ENCODE measurements at places on chromosomes 11 and 22.

DNA sequence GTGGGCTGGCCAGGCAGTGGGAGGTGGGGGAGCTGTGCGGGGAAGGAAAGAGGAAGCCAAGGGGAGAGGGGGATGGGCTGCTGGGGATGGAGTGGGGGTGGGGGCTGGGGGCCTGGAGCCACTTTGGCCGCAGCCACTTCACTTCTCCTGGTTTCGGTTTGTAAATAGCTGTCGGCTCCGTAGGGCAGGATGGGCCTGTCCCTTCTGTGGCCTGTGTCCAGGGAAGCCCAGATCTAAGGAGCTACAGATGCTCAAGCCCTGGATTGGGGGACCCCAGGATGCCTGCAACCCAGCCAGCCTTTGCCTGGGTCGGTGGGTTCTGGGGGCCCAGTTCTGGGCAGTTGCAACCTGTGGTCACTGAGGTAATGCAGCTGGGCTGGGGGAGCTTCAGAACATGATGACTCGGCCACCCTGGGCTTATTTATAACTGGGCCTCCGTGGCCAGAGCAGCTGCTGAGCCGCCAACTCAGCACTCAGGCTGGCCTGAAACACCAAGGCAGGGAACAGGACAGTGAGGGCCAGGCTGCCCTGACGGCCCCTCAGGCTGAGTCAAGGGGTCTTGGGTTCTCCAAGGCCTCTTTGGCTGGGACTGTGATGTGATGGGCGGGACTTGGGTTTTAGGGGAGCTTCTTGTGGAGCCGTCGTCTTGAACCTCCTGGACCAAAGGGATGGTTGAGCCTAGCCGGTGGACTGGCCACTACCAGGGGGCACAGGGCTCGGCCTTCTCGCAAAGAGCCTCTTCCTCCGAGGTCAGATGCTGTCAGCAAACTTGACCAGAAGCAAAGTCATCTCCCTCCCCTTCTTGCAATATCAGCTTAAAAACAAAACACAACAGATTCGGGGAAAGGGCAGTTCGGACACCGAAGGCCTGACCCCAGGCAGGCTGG is 15.0 kb upstream of the SLC39A13 start:
- peak; percentile 62 for DNase-seq

- DNase-seq: peak; percentile 79
Observed at GRCh38 chr11:124837491-124837856, 27.8 kb upstream of the ROBO3 start.

DNA sequence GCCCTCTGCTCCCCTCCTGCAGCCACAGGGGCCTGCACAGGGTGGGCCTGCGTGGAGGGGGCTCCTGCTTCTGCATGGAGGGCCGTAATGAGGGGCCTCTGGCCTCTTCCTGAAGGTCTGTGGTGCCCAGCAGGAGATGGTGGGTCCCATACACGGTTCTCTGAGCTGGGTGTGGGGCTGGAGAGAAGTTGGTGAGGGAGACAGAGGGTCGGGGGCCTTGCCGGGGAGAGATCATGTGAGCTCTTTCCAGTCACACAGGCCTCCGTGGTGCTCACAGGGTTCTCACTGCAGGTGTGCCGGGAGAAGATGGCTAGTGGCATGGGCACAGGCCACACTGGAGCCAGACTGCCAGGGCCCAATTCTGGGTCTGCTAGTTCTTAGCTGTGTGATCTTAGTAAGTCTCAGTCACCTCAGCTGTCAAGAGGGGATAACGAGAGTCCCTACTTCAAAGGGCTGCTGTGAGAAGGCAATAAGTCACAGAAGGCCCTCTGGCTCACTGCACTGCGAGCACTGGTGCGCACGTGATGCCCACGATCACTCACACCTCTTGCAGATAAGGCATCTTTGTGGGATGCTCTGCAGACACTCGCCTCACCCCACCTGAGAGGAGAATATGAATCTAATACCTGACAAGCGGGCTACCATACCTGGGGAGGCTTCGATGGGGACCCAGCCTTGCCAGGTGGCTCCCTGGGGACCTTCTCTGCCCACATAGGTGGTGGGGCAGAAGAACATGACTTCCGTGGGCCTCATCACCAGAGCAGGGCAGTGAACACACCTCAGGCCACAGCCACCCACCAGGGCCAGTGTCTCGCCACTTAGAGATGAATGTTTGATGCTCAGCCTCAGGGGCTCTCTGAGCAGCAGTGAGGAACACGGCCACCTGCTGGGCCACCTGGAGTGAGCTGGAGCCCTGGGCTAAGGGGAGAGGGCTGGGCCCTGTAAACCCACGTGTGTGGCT is 14.5 kb downstream of the KCNC1 start:
- no peak for DNase-seq

GRCh38 chr22:27866135-27867084 is 52.6 kb downstream of the PITPNB start:
- peak; percentile 94 for DNase-seq

- DNase-seq: no peak
Observed at GRCh38 chr11:116775975-116776374, 3.2 kb upstream of the BUD13 start.

DNA sequence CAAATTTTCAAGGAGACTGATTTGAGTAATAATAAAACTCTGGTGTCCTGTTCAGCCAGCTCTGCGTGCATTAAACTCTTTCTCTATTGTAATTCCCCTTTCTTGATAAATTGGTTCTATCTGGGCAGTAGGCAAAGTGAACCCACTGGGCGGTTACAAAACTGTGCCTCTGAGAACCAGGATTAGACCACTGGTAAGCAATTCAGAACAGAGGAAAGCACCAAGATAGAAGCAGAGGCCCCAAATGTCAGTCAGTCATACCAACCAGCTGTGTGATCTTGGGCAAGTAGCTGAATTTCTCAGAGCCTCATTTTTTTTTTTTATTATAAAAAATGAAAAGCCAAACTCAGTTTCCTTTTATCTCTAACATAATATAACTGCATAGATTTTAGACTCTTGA is 54.9 kb downstream of the TRIM44 start:
- DNase-seq: no peak

- DNase-seq: no peak
Observed at GRCh38 chr22:25979968-25980367, 189.3 kb upstream of the SEZ6L start.

- peak; percentile 79 for DNase-seq
Observed at GRCh38 chr11:12602421-12602820, 71.8 kb upstream of the TEAD1 start.

DNA sequence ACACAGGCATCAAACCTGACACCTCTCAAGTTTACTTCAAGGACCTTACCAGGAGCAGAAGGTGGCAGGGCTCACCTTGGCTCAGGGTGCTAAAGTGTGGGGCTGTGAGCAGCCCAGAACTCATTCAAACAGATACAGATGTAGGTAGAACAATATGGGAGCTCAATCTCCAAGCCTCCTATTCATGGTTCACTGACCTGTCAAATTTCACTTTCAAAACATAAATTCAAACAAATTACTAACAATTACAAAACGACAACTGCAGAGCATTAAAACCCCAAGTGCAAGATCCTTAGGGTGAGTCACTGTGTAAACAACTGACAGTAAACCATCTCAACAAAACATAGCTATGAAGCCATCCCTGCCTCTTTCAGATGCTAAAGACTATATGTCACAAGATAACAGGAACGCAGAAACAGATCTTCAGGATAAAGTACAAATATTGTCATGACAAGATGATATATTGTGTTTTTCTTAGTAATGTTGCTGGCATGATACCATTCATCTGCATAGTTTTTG is 303.5 kb upstream of the ANO3 start:
- DNase-seq: peak; percentile 24

DNA sequence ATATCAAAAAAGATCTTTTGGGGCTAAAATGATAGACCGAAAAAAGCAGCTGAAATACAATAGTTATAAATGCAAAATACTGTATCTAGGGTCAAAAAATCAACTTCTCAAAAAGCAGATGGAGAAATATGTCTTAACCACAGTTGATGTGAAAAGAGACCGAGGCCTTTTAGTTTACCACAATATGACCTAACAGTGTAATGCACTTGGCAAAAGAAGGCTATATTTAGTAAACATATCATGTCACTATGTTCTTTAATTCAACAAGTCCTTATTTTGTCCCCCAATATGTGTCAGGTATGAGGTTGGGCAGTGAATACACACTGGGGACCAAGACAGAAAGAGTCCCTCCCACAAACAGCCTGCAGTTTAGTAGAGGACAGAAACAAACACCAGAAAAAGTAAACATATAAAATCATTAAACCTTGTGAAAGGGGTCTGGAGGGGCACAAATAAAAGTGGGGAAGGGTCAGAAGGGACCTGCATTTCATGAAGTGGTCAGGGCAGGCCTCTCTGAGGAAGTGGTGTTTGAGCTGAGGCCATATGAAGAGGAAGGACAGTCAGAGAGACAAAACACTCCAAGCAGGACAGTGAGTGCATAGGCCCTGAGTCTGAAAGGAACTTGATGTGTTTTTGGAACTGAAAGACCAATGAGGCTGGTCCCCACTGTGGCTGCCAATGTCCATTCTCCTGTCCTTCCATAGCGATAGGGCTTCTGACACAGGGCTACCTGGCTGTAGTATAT is 53.4 kb downstream of the LIF start:
- DNase-seq: no peak

GRCh38 chr11:96307776-96308140 is 35.2 kb downstream of the MAML2 start:
- DNase-seq: peak; percentile 95

GRCh38 chr11:44421090-44421675 is 111.2 kb upstream of the ALX4 start:
- DNase-seq: no peak

GRCh38 chr11:69292221-69292648 is 1.7 kb upstream of the MYEOV start:
- no peak for DNase-seq

- DNase-seq: no peak
Observed at GRCh38 chr11:133425245-133425644, 107.1 kb downstream of the OPCML start.

DNA sequence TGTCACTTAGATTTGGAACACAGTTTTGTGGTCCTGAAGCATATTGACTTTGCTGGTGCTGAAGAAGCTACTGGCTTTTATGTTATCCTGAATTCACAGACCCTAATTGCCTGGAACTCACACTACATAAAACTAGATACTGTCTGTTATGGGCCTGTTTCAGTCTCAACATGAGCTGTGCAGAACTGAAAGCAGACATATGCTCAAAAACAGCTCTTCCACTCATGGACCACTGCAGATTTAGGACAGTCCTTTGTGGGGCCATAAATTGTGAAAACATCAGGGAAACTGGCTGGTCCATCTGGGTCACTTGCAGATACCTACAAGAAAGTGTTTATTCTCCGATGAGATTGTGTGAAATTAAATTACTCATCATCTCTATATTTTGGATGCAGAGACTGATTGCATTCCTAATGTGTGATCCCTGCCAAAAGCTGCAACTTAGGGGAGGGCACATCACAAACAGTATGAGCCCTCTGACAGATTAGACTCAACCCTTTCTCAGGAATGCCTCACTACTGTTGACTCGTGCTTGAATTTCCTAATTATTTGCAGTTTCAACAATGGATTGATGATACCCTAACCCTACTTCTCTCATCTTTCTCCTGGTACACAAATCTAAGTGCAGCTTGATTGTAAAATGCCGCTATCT is 10.2 kb upstream of the CLNS1A start:
- DNase-seq: peak; percentile 22

GRCh38 chr22:20957683-20958431 is 9.2 kb upstream of the AIFM3 start:
- DNase-seq: no peak

- no peak for DNase-seq
Observed at GRCh38 chr22:23140385-23140784, 1.4 kb downstream of the RSPH14 start.

DNA sequence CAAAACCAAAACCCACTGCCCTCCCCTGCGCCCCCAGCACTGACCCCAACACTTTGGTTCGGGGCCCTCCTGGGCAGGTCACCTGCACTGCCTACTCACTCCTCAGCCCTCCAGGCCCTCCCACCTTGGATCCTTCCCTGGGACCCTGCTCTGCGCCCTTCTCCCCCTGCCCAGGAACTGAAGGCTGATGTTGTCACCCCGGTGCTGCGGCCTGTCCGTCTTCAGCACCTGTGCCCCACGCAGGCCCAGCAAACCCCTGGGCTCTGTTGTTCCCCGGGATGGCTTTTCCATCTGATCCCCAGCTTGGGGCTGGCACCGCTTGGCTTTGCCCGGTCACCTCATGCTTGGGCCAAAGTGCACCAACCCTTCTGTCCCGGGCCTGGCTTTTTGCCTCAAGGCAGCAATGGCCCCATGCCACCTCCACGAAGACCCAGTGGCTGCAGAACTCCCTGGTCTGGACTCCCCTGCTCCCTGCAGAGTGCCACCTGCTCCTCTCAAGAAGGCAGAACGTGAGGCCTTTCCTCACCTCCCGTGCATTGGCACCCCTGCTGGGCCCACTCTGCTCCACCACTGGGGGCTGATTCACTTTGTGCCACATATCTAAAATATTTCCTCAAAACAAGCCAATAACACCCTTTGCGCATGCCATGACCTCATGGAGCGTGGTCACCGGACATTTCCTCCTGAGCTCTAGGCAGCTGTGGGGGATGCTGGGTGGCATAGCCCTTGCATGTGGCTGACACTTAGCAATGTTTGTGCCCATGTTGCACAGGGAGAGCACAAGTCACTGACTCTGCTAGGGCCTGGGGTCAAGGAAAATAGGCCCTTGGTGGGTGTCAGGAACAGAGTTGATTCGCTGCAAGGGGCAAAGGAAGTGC is 8.8 kb downstream of the PPM1F start:
- no peak for DNase-seq

GRCh38 chr11:70034740-70035365 is 43.3 kb upstream of the ANO1 start:
- DNase-seq: no peak

GRCh38 chr11:119714590-119714989 is 14.4 kb downstream of the NECTIN1 start:
- DNase-seq: no peak

DNA sequence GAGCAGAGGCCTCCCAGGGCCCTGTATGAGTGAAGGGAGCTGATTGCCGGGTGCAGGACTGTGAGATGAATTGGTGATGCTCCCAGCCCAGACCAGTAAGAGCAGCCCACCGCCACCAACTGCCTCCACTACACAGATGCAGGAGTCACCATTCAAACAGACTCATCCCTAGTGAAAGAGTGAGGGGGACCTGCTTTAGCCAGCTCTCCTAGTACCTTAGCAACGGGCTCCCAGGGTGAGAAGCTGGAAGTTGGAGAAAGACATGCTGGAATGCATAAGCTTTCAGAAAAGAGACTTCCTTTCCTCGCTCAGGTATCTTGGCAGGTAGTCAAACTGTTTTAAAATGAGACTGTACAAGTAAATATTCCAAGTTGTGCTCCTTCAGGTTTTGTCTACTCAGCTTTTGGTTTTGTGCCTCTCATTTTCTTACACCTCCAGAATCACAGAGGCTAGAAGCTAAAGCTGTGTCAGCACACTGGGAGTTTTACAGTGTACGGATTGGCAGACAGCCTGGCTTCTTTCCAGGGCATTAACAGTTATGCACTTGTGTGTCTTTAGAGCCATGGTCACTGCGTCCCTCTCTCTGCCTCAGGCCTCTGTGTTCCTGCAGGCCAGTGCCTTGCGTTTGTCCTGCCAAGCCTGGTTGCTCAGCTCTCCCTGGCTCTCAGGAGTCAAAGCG is 146.2 kb downstream of the ATXN10 start:
- no peak for DNase-seq

- peak; percentile 9 for DNase-seq
Observed at GRCh38 chr11:9180784-9181183, 84.4 kb downstream of the DENND5A start.

GRCh38 chr11:32586576-32587190 is 3.1 kb downstream of the EIF3M start:
- DNase-seq: peak; percentile 14

- no peak for DNase-seq
Observed at GRCh38 chr11:122204206-122204605, 88.2 kb upstream of the BLID start.

- DNase-seq: no peak
Observed at GRCh38 chr11:23143022-23143421, 282.7 kb upstream of the CCDC179 start.

GRCh38 chr11:74778581-74778980 is 29.9 kb downstream of the RNF169 start:
- no peak for DNase-seq

Measured in fibroblast of upper back skin (primary cell).